ENCODE measurements at places on chromosomes 5 and 9.

DNA sequence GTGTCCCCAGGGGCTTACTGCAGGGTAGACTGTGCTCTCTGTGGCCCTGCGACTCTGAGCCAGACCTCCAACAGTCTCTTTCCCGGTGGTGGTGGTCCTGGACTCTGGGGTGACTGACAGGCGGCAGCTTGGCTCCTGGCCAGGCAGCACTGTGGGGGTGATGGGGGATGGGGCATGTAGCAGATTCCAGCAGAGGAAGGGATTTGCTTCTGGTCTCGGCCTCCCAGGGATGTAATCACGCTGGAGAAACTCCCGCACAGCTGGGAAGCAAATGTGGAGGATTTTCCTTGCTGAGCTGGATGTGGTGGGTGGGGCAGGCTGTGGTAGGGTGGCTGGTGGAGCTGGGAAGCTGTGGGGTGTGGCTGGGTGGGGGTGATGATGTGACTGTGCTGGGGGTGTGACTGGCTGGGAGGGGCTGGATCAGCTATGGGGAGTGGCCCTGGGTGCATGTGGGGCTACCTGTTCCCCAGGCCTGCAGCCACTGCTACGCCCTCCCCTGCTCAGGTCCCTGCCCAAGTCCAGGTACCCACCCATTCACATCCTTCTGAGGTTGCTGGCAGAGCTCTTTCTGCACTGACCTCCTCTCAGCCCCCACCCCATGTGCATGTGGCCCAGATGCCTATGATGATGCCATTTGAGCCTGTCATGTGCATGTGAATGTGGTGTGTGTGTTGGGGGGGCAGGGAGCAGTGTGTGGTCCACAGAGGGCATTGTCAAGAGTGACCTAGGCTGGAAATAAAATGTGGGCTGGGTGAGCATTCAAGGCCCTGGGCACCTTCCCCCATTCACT is 3.8 kb downstream of the NDST1 start:
- DNase-seq = no peak

GRCh38 chr5:147519380-147519779 is 9.5 kb upstream of the DPYSL3 start:
- DNase-seq = no peak

GRCh38 chr9:110104261-110104809 is 103.6 kb downstream of the C9orf152 start:
- DNase-seq = no peak

GRCh38 chr5:4232084-4232483 is 636.5 kb downstream of the IRX1 start:
- no peak for DNase-seq

DNA sequence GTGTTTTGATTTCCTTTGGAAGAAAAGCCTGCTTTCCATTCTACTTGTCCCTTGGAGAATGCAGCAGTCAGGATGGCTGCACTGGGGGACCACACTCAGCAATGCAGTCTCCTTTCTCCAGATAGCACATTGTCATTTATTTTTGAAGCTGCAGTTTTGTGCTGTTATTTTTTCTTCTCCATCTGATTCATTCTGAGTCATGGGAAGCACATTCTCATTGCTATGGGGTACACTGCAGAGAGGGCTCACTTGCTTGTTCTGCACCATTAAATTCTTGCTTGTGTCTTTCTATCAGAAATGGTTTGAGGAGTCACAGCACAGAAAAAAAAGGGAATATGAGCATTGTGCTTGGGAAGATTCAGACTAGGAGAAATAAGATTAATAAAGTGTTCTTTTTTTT is 39.7 kb upstream of the POC5 start:
- no peak for DNase-seq

- DNase-seq = no peak
These were observed 544.7 kb upstream of the KLF4 start for GRCh38 chr9:108033976-108034964.

- no peak for DNase-seq
These were observed 40.1 kb upstream of the STX17 start for GRCh38 chr9:99866398-99866797.

- peak; percentile 63 for DNase-seq
These were observed 39.0 kb upstream of the DMXL1 start for GRCh38 chr5:119031905-119032304.

GRCh38 chr5:108487951-108488350 is 106.1 kb upstream of the FBXL17 start:
- no peak for DNase-seq

DNA sequence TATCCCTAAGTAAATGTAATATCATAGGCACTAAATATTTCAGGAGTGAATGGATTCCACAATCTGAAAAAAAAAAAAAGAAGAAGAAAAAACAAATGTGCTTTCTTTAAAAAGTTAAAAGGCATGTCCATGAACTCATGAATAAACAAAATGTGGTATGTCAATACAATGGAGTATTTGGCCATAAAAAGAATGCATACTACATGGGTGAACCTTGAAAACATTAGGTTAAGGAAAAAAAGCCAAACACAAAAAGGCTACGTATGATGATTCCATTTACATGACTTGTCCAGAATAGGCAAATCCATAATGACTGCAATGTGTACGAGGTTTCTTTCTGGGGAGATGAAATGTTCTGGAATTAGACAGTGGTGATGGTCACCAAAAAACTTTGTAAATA is 45.3 kb downstream of the FNIP1 start:
- DNase-seq = no peak

- DNase-seq = peak; percentile 59
These were observed 27.1 kb upstream of the SLC6A19 start for GRCh38 chr5:1174122-1174936.

- no peak for DNase-seq
These were observed 33.7 kb downstream of the GABRP start for GRCh38 chr5:170817195-170817594.

DNA sequence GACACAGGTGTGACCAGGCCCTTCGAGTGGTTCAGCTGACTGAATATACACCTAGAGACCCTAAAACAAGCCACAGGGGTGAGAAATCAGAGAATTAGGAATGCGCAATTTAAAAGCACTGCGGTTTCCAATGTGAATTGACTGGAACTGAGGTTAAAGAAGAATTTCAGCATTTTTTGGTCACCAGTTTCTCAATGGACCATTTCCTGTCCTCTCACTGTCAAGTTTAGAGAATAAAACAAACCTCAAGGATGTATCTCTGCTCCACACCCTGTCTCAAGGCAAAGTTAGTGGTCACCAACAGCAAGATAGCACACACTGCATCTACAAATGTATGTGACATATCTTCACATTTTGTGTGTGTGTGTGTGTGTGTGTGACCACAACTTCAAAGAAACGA is 143.8 kb upstream of the MAP3K1 start:
- no peak for DNase-seq

DNA sequence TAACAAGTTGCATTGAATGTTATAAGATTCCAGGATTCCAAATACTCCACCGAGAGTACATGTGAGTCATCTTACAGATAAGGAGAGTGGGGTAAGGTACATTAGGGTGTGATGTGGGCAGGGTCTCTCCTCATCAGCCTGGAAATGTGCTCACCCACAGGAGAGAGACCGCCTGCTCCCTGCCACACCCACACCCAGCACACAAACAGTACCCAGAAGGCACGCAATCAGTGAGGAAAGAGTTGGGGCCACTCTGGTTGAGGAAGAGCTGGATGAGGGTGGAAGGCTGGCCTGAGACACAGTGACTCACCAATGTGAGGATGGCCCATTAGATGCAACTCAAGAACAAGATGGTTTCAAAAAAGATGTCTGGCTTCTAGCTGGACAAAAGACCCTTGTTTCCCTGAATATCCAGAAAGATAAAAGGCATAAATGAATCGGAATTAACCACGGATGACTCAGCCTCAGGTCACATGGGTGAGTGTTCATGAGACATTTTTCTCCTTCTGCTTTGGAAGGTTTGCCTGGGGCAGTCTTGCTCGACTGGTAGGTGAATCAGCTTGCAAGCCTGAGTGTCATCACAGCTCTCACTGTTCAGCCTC is 51.1 kb upstream of the LHFPL2 start:
- no peak for DNase-seq

GRCh38 chr9:29966247-29966646 is 2393.0 kb upstream of the C9orf72 start:
- no peak for DNase-seq

GRCh38 chr5:42970636-42971559 is 69.2 kb downstream of the ANXA2R start:
- no peak for DNase-seq

GRCh38 chr5:166581826-166582225 is 1709.6 kb upstream of the WWC1 start:
- no peak for DNase-seq

DNA sequence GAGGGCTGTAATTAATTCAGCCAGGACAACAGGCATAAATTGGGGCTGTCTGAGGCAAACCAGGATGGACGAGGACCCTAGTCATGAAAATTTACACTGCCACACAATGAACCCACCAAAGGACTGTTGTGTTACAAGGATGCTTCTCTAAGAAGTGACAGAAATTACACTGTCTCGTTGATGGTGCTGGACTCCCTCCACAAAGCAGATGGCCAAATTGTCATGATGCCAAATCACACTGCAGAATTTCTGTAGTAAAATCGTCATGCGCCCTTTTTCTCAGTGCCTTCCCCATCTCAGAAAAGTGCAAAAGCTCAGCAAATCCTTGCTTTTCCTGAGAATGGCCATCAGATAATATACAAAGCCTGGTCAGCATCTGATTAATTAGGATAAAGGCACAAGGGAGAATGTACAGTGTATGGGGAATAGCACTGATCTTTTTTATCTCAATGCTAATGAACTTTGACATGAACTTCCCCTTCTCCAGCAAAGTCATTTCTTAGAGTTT is 545.8 kb downstream of the CSNK1G3 start:
- no peak for DNase-seq

- DNase-seq = no peak
These were observed 125.9 kb downstream of the KCNIP1 start for GRCh38 chr5:170629566-170630175.

GRCh38 chr5:58640011-58640410 is 57.1 kb downstream of the RAB3C start:
- no peak for DNase-seq

DNA sequence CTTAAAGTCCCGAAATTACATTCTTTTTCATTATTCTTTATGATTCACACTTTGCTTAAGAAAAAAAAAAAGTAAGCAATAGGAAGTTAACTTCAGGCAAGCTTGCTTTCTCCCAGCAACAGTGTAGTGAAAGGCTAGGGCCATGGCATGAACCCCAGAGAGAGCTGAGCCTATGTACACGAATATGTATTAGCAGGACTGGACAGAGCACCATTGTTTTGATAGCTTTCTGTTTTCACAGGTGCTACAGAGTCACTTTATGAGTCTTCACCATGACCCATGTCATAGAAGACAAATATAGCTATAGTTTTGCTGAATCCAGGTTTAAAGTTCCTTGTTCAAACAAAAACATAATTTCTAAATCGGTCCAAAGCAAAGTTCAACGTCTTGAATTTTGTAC is 199.2 kb downstream of the ADAMTSL1 start:
- no peak for DNase-seq

- no peak for DNase-seq
These were observed 26.9 kb upstream of the CNOT6 start for GRCh38 chr5:180467028-180467975.

DNA sequence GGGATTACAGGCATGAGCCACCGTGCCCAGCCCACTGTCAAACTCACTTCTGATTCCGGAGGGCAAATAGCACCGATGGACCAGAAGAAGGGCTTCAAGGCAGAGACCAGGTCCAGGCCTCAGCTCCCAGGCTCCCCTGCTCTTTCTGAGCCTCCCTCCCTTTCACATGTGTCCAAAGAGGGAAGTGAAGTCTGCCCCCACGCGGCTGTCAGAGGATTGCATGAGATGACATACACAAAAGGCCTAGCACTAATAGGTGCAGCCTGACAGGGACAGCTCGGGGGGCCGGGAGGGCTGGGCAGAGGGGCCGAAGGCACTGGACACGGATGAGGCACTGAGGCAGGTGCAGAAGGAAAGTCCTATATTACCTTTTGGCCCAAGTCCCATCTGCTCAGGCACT is 16.1 kb downstream of the FBP1 start:
- DNase-seq = no peak

DNA sequence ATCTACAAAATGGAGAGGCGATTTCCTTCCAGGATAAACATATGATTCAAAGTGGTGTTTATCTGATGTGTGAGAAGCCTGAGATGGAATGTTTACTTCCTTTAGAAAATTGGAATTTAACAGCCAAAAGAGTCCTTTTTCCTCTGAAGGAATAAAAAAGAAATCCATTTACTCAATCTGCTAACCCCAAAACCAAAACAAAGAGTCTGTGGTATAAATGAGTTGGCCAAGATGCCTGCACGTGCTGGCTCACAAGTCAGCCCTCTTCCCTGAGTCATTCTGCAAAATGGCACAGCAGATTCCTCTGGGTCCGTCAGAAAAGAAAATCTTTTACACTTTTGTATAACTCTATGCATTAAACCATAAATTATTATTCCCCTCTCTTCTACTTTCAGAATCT is 60.8 kb downstream of the EBF1 start:
- no peak for DNase-seq

- no peak for DNase-seq
These were observed 62.3 kb upstream of the HMHB1 start for GRCh38 chr5:143749581-143750205.

DNA sequence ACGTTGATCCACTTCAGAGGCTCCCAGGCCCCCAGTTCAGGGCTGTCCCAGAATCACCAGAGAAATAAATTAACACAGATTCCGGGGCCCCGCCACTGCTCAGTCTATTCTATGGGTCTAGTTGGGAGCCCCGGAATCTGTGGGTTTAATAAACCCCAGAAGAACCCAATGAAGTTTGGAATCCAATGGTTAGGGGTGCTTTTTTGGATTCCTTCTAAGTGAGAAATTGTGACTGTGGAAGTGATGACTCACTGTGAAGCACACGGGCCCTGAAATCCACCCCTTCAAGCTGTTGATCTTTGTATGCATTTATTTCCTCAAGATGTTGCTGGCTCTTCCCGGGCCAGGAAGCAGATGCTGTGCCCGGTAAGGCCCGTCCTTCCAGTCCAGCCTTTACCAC is 57.3 kb upstream of the SLC28A3 start:
- no peak for DNase-seq

- DNase-seq = no peak
These were observed 149.7 kb upstream of the IER5L start for GRCh38 chr9:129327552-129328328.

- no peak for DNase-seq
These were observed 184.7 kb upstream of the TRPM3 start for GRCh38 chr9:71306134-71306533.

DNA sequence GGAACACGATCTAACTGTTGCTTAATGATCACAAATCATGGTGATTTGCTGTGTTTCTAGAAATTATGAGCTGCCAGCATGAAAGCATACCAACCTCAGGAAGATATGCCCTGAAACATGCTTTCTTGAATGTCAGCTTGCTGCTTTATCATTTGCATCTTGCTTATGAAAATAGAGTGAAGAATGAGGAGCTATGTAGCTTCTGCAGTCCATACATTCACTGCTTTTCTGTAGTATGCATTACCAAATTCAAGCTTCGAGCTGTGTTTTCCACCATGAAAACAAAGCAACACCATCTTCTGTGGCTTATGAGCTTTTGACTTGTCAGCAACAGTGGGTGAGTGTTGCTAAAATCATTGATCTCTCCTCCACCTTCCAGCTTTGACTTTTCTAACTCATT is 16.5 kb downstream of the F2RL2 start:
- DNase-seq = no peak

GRCh38 chr5:77774981-77775789 is 954 bp downstream of the TBCA start:
- no peak for DNase-seq

Measured in B cell (primary cell).